Jurkat, Clone E6-1 (cell line): ENCODE measurements at places on chromosomes 2 and 18.

DNA sequence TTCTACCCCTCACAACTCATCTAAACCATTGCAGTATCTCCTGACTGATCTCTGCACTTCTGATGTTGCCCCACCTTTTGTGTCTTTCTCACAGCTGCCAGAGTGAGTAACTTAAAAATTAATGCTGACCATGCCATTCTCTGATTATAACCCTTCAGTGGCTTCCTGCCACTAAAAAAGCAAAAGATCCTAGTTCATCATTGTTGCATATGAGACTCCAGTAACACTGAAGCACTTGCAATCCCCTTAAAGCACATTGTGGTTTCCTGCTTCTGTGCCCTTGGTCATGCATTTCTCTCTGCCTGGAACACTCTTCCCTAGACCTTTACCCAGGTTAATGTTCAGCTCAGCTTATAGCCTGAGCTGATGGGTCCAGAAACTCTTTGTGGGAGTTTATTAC lies 95.1 kb upstream of the WDSUB1 start:
- peak; percentile 3 for DNase-seq

DNA sequence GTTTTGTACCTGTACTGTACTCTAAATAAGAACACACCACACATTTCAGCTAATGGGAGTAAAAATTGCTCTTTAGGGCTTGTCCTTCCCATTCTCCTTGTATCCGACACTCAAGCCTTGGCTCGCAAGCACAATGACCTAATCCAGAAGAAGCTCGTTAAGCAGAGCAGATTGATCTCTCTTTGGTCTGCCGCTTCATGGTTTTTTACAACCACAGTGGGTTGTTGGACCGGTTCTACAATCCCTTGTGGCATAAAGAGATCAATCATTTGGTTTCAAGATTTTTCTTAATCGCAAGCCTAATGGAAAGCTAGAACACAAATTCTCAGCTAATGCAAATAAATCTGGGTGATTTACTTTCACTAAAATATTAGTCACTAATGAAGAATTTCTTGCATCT lies 662.1 kb downstream of the LRP1B start:
- DNase-seq: no peak

DNA sequence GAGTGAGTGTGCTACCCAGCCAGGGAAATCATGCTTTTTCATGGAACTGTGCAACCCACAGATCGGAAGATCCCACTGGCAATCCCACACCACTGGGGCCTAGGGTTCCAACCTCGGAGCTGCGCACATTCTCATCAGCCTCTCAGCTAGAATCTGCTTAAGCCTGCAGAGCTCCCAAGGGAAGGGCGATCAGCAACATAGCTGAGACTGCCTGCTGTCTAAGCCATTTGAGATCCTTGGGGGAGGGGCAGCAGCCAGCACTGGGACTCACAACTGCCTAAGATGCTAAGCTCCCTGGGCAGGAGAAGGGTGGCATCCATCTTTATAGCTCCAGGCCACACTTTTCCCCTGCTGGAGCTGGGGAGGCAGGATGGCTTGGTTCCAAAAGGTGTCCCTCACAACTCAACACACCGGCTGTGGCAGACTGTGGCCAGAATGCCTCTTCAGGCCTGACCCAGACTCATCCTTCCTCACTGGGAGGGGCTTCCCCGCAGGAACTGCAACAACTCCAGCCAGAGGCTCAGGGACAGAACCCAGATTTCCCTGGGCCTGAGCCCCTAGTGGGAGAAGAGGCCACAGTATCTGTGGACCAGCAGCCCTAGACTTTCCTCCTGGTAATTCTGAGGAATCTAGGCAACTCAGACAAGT lies 1133.3 kb upstream of the PIK3C3 start:
- DNase-seq: no peak

GRCh38 chr18:64201781-64202180 lies 52.9 kb upstream of the LINC00305 start:
- DNase-seq: no peak

- no peak for DNase-seq
Measured at GRCh38 chr2:127153691-127154158, 46.8 kb upstream of the BIN1 start.

- DNase-seq: peak; percentile 79
Measured at GRCh38 chr18:24659827-24660720, 199.6 kb downstream of the HRH4 start.

GRCh38 chr2:38438883-38439612 lies 62.0 kb upstream of the ATL2 start:
- no peak for DNase-seq

DNA sequence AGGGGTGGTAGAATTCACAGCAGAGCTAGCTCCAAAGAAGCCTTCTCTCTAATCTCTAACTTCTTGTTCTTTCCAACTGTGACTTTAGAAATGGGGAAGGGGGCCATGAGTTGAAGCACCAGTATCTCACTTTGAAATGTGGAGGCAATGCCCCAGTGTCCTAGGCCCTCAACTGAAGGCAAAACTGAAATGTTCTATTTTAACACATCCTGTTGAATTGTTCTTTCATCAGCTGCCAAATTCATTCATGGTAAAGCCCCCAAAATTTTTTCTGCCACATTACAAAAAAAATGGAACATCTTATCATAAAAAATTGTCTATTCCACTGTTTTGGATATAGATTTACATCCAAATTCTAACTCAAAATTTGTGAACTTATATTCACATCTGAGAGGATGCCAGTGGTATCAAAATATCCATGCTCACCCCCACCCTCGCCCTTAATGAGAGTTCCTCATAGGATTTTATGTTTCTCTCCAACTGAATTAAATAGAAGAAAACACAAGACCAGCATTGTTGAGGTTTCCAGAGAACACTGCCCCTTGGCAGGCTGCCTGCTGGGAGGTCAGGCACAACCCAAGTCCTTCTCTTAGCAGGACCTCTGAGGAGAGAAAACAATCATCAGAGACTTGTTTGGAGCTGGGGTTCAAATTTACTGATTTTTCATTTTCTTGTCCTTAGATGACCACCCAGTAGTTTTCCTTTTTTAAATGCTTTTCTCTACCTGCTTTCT lies 147.4 kb upstream of the PGAP1 start:
- DNase-seq: peak; percentile 32

DNA sequence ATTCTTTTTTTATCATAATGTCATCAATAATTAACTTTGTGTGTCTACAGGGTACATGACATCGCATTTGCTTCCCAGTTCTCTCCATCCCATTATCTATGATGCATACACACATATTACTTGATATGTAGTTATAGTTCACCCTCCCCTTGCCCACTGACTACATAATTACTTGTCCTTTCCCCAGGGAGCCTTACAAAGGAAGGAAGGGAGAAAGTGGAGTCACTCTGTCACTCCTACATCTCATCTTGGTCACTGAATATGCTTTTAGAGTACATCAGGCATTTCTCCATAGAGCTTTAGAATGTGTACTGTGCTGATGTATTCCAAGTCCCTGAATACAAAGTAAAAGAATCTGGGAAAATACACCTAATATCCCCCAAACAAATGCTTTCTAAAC lies 6.0 kb upstream of the DTNA start:
- no peak for DNase-seq
